ENCODE measurements at places on chromosomes 4 and X.

DNA sequence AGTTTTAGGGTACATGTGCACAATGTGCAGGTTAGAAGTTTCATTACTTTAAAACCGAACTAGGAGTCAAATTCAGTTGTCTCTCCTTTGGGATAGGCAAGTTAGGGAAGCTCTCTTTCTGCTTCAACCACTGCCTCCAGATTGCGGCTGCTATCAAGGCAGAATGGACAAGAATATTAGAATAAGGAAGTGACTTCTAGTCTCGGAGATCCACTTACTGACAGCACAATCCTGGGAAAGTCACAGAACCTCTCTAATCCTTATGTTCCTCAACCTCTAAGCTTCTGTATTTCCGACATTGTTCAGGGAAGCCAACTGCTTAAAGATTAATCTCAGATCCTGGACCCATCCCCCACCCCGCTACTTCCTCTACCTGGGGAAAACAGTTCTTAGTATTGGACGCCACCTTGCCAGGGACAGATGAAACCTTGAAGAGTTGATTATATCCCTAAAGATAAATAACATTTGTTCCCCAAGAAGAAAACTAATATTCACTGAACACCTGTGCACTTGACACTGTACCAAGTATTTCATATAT, 2.1 kb downstream of the NUP62CL start:
- DNase-seq, result no peak

GRCh38 chrX:140391313-140391712, 113.6 kb downstream of the SOX3 start:
- no peak for DNase-seq

- no peak for DNase-seq
Observed at GRCh38 chr4:5409237-5409636, 299.1 kb downstream of the EVC2 start.

- DNase-seq, result no peak
Observed at GRCh38 chr4:26873391-26874026, 12.9 kb downstream of the STIM2 start.

GRCh38 chr4:176981551-176981950, 188.8 kb upstream of the VEGFC start:
- DNase-seq, result no peak

DNA sequence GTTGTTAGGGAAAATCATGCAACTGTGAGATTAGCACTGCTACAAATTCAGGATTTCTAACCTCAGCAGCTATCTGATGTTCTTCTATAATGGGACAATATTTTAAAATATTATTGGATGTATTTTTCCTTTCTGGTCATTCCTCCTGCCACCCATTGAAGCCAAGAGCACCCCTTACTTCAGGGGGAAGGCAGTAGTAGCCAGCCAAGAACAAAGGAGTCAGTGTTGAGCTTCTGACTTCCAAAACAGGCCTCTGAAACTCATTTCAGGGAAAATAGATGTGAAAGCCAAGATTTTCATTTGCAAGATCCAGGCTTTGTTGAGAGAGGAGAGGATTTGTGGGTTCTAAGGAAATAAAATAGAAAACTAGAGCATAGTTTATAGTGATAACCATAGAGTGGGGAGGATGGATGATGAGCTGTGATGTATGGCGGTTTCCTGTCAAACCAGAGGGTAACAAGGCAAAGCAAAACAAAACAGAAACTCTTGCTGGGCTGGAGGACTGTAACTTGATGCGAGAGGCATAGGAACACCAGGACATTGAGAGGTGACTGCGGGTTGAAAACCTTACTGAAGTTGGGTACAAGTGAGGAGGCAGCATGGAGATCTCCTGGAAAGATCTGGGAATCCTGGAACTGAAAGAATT, 173.7 kb upstream of the LEF1 start:
- DNase-seq, result no peak

DNA sequence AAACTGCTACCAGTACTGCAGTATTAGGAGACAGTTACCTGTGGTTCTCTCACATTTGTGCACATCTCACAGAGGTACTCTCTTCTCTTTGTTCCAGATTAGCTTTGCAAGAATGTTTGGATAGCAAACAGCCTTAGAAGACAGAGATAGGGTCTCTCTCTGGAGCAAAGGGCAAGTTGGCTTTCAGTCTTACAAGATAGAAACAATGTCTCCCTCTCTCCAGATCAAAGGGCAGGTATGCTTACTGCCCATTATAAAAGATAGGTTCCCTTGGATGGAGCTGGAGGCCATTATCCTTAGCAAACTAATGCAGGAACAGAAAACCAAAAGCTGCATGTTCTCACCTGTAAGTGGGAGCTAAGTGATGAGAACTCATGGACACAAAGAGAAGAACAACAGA, 50.2 kb upstream of the KIT start:
- no peak for DNase-seq

GRCh38 chr4:19786616-19787015, 465.1 kb upstream of the SLIT2 start:
- no peak for DNase-seq

DNA sequence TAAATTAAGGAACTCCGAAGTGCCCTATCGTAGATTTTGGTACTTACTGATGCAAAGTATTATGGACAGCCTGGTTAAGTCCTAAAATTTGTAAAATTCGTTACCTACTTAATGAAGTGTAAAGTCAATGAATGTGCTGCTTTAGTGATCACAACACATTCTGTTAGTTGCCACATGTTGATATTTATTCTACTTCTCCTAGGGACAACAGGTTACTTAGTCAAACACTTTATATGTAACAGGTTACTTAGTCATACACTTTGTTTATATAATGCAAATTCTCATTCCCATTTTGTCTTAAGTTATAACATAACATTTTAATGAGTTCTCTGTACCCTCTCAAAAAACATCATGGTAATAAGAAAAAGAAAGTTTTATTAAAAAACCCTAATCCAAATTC, 643.0 kb upstream of the FTHL17 start:
- DNase-seq, result no peak

GRCh38 chr4:111115881-111116280, 493.0 kb upstream of the PITX2 start:
- DNase-seq, result no peak

- DNase-seq, result no peak
Observed at GRCh38 chr4:181581983-181582382, 661.2 kb upstream of the TENM3 start.

- no peak for DNase-seq
Observed at GRCh38 chrX:50002067-50002714, 79.8 kb downstream of the CLCN5 start.

DNA sequence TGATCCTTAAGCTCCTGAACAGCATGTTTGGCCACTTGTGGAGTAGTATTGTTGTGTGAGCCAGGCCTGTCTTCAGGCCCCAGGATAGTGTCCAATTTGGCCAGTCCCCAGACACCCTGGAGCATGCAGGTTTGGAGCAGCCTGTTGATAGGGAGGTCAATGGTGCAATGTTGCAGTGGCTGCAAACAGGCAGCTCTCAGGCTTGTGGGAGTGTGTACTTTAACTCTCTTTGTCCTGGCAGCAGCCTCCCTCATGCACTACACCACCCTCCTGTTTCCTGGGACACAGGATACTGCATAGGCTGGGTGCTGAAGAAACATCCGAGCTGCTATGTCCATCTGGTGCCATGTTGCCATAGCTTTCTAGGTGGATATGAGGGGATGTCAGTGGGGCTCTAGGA, 24.0 kb downstream of the TECRL start:
- DNase-seq, result no peak

DNA sequence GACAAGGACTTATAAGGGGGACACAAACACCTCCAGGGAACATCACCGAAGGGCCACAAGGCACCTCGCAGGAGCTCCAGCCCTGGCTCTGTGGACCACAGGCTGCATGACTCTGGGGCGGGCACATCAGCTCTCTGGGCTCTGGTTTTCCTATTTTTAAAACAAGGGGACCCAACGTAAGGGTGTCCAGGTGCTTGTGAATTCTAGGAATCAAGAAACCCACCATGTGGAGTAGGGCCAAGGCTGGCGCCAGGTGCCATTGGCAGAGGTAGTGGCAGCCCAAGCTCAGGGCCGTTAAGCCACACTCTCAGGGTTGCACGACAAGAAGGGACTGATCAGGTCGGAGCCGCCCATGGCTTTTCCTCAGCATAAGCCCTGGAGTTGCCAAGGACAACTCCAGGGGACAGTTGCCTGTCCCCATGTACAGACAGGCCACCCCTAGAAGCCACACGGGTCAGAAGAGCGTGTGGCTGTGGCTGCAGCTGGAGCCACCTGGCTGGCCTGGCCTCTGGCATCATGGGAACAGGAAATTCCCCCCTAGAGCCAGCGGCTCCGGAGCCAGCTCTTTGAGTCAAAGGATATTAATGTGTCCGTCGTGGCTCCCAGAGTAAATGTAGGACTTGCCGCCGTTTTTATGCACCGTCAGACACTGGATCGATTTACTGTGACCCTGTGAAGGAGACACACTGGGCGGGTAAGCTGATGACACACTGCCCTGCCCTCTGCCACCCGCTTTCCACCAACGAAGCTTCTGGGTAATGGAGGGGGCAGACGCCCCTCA, 32.5 kb downstream of the WDR1 start:
- DNase-seq, result no peak

DNA sequence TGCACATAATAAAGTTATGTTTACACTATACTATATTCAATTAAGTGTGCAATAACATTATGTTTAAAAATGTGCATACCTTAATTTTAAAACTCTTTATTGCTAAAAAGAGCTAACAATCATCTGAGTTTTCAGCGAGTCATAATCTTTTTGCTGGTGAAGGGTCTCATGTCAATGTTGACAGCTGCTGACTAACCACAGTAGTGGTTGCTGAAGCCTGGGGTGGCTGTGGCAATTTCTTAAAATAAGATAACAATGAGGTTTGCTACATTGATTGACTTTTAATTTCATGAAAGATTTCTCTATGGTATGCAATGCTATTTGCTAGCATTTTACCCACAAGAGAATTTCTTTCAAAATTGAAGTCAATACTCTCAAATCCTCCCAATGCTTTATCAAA, 58.6 kb downstream of the C4orf46 start:
- DNase-seq, result no peak

GRCh38 chr4:150096625-150097024, 18.4 kb downstream of the DCLK2 start:
- no peak for DNase-seq

DNA sequence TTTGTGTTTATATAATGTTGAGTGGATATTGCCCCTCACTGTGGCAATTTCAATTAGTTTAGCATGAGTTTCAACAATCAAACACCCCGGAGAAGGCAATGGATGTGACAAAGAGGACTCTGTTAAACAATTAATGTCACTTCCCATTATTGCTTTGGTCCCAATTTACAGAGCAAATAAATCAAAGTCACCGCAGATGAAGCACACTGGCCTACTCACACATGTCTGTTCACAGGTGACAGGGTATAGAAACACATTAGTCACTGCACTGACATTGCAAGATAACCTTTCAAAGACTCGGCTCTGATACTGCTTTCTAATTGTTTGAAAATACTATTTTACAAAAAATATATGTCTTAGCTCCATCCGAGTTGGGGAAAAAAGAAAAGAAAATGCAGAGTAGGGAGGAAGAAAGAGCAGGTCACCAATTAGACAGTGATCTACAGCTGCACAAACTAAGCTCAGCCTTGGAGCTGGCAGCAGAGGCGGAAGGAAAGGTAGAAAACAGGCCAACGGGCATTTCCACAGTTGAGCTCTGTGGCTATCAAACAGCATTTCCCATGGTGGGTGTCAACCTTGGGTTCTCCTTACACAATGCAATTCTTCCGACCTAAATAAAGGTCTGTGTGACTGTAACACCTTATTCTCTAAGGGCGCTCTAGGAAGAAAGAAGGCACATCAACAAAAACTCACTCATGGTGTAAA, 53.9 kb downstream of the PPARGC1A start:
- no peak for DNase-seq

DNA sequence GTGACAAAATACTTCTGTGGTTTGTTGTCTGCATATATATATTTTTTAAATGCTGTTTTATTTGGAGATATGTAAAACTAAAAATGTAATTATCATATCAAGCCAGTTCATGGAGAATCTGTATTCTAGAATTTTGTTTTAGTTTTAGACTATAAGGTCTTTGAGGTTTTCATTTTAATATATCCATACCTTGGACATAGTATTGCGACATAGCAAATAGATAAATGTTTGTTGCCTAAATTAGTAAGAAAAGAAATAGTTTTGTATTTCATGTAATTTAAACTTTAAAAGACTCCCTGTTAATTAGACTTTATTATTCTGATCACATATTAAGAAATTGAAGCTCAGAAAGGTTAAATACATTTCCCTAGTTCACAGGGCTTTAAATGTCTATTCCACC, 472.9 kb downstream of the GBA3 start:
- DNase-seq, result no peak

GRCh38 chr4:26860922-26861433, 337 bp downstream of the STIM2 start:
- no peak for DNase-seq

DNA sequence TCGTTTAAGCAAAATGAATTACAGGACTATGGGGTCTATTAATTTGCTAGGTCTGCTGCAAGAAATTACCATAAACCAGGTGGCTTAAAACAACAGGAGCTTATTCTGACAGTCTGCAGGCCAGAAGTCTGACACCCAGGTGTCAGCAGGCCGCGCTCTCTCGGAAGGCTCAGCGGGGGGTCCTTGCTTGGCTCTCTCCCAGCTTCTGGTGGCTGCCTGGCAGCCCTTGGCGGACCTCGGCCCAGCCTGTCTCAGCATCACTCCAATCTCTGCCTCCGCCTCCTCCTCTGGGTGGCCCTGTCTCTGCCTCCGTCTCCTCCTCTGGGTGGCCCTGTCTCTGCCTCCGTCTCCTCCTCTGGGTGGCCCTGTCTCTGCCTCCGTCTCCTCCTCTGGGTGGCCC, 580.5 kb upstream of the FAT1 start:
- no peak for DNase-seq

GRCh38 chrX:155745792-155746191, 133.0 kb upstream of the TMLHE start:
- DNase-seq, result no peak

DNA sequence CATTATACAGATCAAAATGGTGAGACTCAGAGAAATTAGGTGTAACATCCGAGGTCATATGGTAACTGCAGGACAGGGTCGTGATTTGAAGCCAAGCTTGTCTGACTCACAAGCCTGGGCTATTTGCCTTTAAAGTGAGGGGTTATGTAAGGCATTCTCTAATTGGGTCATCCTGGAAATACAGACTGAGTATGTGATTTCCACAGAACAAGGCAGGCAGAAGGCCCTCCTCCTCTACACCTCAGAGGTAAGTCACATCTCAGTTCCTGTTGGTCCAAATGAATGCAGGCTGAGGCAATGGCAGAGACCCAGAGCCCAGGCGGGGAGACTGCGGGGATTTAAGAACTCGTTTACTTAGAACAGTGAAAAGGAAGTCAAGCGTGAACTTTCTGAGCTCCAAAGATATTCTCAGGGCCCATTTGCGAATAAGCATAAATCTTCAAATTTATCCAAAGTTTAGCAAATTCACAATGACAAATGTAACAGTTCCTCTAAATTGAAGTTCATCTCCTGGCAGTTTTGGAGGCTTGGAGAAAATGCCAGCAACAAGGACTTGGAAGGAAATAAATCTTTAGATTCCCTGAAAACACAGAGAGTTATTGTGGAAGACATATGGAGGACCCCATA, 153.3 kb downstream of the LDB2 start:
- no peak for DNase-seq

GRCh38 chrX:103845165-103845653, 13.2 kb upstream of the RAB9B start:
- no peak for DNase-seq

GRCh38 chrX:56554870-56555269, 8.6 kb upstream of the UBQLN2 start:
- DNase-seq, result no peak

- no peak for DNase-seq
Observed at GRCh38 chrX:74292808-74293123, 11.2 kb upstream of the ZCCHC13 start.

- DNase-seq, result no peak
Observed at GRCh38 chr4:24887881-24888430, 24.9 kb downstream of the CCDC149 start.
